ENCODE measurements at places on chromosomes 12 and 14.

DNA sequence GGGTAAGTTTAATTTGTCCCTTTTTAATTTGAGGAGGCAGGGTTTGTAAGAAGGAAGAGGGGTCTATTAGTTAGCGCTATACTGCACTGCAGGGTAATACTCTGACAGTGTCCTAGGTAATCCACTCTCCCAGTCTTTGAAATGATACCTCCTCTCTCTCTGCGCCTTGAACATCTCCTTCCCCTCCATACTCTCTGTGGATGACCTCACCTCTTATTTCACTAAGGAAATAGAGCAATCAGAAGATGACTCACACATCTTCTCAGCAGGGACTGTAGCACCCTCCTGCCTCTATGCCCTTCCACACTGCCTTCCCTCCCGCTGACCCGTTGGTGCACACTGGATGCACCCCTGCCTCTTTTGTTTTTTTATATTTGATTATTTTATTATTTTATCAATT lies 94.2 kb downstream of the GRIP1 start:
- no peak for DNase-seq

- DNase-seq = peak; percentile 81
Observed at GRCh38 chr14:33432407-33433023, 493.8 kb downstream of the NPAS3 start.

DNA sequence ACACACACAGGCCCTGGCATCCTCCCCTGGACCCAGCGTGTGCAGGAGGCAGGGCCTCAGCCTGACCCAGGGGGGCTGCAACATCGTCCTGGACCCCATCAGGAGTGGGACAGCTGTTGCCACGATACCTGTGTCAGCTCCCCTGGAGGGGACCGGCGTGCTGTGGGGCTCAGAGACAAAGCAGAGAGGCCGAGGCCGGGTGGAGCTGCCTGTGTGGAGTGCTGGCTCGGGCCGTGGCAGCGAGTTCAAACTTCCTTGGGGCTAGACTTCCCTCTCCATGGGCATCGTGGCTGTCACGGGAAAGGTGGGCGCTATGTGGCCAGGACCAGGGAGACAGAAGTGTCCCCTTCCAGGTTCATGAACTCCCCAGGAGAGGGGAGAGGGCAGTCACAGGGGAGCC lies 155.0 kb upstream of the SFSWAP start:
- no peak for DNase-seq

DNA sequence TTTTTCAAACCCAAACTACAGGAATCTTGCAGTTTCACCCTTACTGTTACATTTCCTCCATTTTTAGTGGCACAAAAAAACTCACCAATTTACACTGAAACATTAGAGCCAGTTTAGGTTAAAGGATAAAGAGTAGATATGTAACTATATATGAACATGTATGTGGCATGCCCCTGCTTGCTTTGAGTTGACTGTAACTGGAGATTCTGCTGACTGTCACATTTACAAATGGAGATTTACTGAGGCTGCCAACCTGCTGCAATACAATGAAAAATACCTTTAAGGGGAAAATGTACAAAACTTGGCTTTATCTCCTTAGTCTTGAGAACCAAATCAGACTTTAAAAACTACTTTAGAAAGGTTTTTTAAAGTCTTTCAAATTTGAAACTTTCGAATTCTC lies 28.3 kb downstream of the STON2 start:
- DNase-seq = no peak

DNA sequence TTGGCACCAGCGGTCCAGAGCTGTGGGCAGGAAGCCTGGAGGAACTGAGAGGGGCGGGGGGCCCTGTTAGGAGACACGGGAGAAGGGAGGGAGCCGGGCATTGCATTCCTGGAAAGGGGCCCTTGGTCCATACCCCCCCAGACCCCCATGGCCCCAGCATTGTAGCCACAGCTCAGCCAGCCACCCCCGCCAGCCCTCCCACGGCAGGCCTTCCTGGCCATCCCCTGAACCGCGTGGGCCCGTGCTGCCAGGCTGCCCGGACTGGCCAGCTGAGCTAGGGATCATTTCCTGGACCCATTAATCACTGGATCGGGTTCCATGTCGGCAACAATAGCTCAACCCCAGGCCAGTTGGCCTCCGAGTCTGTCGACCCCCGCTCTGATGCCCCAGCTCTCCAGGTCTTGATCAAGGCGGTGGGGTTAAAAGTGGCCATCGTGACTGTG lies 39.8 kb upstream of the DIO3 start:
- DNase-seq = no peak

GRCh38 chr14:48373981-48374380 lies 698.6 kb upstream of the MDGA2 start:
- DNase-seq = no peak

GRCh38 chr12:90896821-90897220 lies 58.2 kb downstream of the CCER1 start:
- no peak for DNase-seq

DNA sequence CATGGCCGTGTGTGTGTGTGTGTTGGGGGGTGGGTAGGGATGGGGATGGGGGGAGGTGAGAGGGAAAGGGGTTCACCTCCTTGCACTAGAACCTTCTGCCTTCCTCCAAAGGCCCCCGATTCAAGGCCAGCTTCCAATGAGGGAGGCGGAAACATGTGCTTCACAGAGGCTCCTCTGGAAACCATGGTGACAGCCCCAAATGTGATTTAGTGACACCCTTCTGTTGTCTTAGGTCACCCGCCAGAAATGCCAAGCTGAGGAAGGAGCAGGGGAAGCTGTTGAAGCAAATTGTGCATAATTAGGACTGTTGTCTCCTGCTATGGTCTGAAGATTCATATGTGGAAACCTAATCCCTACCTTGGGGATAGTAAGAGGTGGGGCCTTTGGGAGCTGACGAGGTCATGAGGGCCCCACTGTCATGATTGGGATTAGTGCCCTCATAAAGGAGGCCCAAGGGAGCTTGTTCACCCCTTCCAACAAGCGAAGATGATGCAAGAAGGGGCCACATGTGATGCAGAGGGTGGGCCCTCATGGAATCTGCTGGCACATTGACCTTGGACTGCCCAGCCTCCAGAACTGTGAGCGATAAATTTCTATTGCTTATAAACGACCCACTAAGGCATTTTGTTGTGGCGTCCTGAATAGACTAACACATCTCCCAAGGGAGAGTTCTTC lies 95.2 kb downstream of the AACS start:
- DNase-seq = no peak

DNA sequence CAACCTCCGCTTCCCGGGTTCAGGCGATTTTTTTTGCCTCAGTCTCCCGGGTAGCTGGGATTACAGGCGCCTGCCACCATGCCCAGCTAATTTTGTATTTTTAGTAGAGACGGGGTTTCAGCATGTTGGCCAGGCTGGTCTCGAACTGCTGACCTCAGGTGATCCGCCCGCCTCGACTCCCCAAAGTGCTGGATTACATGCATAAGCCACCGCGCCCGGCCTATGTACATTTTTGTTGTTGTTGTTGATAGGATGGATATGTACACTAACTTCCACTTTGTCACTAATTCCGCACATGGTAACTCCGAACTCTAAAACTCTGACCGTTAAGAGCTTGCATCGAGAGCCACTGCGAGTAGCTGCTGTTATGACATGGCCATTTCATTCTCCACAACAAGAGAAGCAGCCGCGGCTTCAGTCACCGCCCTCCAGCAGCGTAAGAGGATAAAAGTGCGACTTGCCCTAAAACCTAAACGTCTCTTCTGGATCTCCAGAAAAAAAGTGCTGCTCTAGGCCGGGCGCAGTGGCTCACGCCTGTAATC lies 742 bp upstream of the MARS1 start:
- no peak for DNase-seq

DNA sequence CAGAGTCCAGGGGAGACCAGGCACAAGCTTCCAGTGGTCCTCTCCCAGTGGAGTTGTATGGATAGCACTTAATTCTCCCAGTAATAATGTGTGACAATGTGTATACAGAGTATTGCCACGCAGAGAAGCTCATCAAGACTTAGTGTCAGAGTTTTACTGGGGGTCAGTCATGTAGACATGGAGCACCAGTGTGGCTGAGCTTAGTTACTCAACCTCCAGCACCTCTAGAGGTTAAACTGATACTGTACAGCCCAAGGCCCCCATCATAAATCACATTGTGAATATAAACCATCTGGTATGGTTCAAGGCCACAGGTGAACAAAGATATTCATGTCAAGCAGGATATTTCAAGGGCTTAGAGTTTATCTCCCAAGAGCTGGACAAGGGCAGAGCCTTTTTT lies 378.1 kb upstream of the TMPO start:
- no peak for DNase-seq

DNA sequence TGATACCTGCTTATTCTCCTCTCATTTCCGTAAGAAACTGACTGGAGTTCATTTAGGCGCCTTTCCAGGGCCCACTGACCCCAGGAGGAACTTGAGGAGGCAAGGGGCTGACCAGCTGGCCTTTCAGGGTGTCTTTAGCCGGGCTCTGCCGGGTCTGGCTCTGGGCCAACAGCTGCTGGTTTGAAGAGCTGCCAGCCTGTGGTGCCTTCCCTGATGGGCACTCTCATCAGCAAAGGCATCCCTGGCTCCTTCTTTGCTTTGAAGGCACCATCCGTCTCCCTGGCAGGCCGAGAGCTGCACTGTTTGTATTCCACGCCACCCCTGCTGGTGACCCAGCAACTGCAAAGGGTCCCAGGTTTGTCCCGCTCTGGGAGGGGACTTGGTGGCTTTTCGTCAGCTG lies 42.0 kb downstream of the IQSEC3 start:
- DNase-seq = no peak

- no peak for DNase-seq
Observed at GRCh38 chr12:58695263-58695662, 225.0 kb downstream of the LRIG3 start.

DNA sequence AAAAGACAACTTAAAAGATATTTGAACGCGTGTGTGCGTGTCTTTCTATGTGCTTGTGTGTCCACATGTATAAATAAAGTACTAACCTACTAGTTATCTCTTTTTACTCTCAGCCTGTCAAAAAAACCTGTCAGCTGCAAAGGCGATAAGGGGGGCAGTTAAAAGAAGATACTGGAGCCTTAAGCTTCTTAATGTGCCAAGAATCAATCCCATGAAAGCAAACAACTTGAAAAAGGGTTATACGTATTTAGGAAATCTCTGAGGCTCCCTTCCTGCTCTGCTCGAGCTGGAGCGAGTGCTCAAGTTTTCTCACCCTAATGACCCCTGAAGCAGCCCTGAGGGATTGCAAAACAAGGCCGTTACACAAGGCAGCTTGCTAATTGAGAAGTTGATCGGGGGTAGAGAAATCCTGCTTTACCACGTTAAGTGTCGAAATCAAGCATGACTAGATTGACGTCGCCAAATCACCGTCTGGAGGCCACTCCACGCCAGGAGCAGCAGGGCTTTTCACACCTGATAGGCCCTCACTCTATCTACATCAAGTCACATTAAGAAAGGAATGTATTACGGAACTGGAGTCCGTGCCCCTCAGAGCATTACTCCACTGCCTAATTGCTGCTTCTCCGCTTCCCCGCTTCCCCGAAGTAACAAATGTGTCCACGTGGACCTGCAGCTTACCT lies 32.4 kb downstream of the LMO3 start:
- no peak for DNase-seq

GRCh38 chr12:46489951-46490388 lies 117.4 kb upstream of the SLC38A2 start:
- no peak for DNase-seq

DNA sequence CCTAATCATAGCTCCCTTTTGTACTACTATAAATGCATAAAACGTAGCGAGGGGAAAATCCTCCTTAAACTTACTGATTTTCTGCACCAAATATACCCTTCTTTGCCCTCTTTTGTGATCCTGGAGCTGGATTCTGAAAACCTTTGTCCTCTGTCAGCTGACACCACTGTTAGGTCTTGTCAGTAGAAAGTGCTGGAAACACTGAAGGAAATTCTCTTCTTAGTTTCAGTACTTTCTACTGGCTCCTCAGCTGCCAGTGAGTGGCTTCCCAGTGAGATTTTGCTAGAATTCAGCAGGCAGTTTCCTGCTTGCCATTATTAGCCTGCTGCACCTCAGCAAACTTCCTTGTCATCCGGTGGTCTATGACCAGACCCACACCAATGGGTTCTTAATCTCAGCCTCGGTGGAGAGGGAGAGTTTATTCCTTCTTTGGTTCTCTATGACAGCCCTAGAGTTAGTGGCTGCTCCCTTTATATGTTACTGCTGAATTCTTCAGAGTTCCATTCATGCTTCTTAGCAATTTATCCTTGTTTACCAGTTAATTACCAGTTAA lies 476.2 kb downstream of the FSCB start:
- DNase-seq = no peak

DNA sequence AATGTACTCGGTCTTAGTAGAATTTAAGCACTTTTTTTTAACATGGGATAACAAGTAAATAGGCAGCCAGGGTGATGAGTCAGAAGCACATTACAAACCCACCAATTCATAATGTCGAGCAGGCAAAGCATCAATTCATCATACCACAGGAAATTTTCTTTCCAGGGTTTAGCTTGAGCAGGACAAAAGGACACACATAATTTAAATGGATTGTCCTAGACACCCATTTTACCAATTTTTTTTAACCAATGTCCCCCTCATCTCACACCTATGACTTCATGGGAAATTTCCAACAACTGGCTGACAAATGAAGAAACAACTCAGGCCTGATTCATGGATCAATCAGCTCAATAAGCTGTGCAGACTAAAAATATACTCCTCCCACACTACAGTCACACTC lies 58.8 kb upstream of the FOXG1 start:
- DNase-seq = no peak

GRCh38 chr14:21043387-21043973 lies 1.3 kb downstream of the RNASE7 start:
- DNase-seq = no peak

DNA sequence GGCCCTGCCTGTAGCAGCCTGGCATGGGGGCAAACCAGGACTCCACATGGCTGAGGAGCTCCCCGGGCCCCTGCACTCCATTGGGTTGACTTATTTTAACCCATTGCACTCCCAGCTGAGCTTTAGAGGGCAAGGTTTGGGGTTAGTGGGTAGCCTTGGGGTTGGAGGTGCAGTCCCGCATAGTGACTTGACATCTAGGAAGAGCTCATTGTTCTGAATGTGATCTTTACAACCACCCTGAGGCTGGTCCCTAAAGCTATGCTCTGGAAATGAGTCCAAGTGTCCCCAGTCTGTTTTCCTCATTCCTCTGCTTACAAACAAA lies 36.4 kb downstream of the NFKBIA start:
- DNase-seq = no peak
